ENCODE measurements at places on chromosomes 7 and 10.

GRCh38 chr7:105285118-105285874 is 103.4 kb downstream of the SRPK2 start:
- DNase-seq = no peak

- DNase-seq = no peak
Measured at GRCh38 chr10:24501056-24501711, 222.5 kb downstream of the ARHGAP21 start.

GRCh38 chr10:78859769-78860168 is 209.0 kb upstream of the ZMIZ1 start:
- DNase-seq = no peak

- no peak for DNase-seq
Measured at GRCh38 chr7:131106681-131107336, 220.9 kb upstream of the MKLN1 start.

DNA sequence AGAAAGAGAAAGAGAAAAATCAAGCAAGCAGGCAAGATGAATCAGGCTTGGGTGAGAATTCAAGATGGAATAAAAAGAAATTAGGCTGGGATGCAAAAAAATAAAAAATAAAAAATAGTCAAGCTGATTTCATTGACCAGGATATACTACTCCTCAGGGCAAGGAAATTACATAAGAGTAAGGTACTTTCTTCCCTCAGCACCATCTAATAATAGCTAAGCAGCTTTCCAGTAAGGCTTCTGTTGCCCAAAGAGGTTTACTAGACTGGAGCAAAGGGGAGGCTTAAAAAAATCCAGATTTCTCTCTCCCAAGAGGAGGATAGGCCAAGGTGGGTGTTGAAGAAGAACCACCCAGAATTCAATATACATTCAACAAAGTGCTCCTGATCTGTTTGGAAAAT is 93.6 kb downstream of the NEURL1 start:
- no peak for DNase-seq
